ELR (cell line): ENCODE measurements at places on chromosomes 12 and 14.
A peak's percentile ranks its signal among the peaks of the same experiment; 100 is the strongest.

GRCh38 chr12:3928538-3929184, 55.5 kb upstream of the PARP11 start:
- no peak for DNase-seq

- peak; percentile 0 for DNase-seq
These were observed 630 bp downstream of the NELL2 start for GRCh38 chr12:44875417-44875953.

- no peak for DNase-seq
These were observed 8.9 kb upstream of the TAS2R46 start for GRCh38 chr12:11070999-11071398.

- no peak for DNase-seq
These were observed 72.1 kb downstream of the SPRING1 start for GRCh38 chr12:116665666-116666304.

DNA sequence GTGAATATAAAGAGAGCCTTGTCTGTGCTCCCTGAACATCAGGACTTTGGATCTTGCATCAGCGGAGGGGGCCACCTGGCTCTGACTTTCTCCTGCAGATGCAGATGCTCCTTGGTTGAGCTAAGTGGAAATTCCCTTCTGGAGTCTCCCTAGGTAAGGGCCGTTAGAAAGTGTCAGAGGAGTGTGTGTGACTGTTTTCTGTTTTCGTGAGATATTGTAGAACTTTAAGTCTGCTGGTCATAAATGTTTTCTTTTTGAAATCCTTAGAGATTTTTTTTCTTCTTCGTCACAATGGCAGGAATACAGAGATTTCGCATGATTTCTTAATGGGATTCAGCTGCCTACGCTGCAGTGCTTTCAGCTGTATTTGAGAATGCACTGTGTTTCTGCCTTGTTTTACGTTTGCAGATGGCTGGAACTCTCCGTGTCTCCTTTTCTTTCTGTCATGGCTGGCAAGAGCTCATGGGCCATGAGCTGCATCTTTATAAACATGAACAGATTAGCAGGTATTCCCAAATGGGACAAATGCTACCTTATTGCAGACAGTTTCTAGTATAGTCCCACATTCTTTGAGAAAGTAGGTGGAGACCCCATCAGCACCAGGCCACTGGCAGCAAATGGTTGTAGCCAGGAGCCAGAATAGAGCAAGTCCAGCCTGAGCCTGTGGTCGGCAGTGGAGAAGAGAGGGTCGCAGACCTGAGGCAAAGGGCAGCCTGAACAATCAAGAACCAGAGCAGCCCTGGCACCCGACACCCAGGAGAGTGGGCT, 76.2 kb upstream of the FRMD6 start:
- DNase-seq = no peak

DNA sequence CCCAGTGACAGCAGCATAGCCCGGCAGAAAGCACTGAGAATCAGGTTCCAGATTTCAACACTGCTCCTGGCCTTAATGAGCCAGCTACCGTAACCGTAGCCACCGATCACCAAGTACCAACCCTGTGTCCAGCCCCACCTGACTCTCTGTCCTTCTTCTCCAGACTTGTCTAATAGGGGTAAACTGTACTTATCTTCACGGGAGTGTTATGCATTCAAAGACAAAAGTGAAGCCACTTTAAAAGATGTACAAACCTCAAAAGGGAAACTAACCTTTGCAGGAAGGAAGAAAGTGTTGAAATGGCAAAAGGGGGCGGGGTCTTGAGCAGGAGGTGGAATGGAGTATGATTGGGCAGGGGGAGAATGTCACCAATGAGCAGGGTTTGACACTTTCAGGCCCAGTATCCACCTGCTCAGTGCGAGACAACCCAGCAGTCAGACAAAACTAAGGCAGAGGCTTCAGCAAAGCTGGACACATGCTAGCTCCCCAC, 226.1 kb downstream of the CHST11 start:
- no peak for DNase-seq

DNA sequence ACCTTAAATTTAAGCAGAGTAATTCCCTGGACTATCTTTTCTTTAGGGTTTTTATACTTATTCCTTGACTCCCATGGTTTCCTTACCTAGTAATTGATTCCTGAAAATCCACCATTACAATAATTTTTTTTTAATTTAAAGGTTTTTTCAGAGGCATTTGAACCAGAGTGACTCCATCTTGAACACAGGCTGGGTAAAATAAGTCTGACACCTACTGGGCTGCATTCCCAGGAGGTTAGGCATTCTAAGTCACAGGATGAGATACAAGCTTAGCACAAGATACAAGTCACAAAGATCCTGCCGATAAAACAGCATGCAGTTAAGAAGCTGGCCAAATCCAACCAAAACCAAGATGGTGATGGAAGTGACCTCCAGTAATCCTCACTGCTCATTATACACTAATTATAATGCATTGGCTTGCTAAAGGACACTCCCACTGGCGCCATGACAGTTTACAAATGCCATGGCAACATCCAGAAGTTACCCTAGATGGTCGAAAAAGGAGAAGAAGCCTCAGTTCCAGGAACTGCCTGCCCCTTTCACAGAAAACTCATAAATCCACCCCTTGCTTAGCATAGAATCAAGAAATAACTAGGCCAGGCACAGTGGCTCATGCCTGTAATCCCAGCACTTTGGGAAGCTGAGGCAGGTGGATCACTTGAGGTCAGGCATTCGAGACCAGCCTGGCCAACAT, 53.6 kb downstream of the SLC25A21 start:
- no peak for DNase-seq
